DMS 273 treated with DMSO at 0.1 percent for 48 hours (cell line): ENCODE measurements at places on chromosomes 16 and 17.
A peak's percentile ranks its signal among the peaks of the same experiment; 100 is the strongest.

GRCh38 chr17:9173386-9173983 lies 152.2 kb downstream of the NTN1 start:
- no peak for DNase-seq

GRCh38 chr17:1999557-2000251 lies 25.4 kb downstream of the RTN4RL1 start:
- DNase-seq: no peak

GRCh38 chr17:83008186-83008510 lies 71.3 kb upstream of the METRNL start:
- DNase-seq: no peak

DNA sequence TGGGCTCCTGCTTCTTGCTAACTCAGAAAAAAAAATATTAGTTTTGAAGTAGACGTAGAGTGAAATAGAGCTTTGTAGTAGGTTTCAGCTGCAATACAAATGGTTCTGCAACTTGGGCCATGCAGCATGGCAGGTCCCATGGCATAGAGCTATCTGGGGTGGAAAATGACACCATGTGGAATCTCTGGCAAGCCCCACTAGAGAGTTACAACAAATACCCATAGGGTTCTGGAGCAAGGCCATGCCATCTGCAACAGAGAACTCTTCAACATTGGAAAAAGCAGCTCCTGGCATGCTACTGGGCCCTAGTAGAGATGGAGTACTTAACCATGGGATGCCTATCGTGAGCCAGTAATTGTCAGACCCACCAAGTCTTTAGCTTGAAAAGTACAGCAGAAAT lies 25.3 kb upstream of the RBBP6 start:
- DNase-seq: no peak

DNA sequence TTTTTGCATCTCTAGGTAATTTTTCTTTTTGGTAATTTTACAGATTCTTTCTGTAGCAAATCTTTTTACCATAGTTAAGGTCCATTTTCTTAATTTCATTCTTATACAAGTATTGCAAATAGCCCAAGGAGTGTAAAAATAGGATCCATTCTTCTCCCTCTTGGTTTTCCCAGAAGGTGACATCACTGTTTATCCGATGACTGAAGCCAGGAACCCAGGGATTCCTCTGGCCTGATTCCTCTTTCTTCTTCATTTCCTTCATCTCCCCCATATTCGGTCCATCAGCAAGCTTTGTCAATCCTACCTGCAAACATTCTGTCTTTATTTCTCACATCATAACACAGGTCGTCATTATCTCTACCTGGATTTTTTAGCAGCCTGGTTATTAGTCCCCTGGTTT lies 5.3 kb downstream of the RBBP6 start:
- DNase-seq: no peak

- peak; percentile 6 for DNase-seq
These were observed 116.6 kb downstream of the ZNF18 start for GRCh38 chr17:11880714-11881113.
